ENCODE measurements at places on chromosomes 7 and 10. TPM values are rescaled to one million over a fixed set of nuclear protein-coding genes. Genes with fewer than 3 reads are reported as not detected.

GRCh38 chr7:41197769-41198168, 505.1 kb downstream of the INHBA start:
- DNase-seq = no peak

- DNase-seq = no peak
Measured at GRCh38 chr7:16422103-16422435, 731 bp upstream of the CRPPA start.

Gene SFRP5
- total RNA-seq = 1.6 TPM

DNA sequence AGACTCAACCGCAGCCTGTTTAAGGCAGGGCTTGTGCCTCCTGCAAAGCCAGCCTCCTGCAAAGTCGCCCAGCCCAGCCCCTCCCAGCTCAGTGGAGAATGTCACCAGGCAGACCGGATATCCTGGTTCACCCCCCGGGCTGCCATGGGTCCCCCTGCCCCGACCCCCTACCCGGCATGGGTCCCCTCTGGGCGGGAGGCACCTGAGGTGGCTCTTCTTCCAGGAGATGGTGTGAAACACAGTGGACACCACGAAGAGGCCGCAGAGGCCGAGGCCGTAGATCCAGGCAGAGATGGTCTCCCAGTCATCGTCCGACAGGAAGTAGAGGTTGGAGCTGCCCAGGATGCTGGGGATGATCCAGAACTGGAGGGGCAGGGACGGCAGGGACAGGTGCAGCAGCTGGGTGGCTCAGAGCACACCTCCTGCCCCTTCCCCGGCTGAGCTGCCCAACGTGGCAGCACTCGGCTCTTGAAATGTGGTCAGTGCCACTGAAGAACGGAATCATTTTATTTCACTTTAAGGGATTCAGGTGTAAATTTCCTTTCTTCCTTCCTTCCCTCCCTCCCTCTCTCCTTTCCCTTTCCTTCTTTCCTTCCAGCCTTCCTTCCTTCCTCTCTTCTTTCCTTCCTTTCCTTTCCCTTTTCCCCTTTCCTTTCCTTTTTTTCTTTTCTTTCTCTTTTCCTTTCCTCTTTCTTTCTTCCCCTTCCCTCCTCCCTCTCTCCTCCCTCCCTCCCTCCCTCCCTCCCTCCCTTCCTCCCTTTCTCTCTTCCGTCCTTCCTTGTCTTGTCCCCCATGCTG, 36.7 kb upstream of the RADIL start:
- DNase-seq = no peak

DNA sequence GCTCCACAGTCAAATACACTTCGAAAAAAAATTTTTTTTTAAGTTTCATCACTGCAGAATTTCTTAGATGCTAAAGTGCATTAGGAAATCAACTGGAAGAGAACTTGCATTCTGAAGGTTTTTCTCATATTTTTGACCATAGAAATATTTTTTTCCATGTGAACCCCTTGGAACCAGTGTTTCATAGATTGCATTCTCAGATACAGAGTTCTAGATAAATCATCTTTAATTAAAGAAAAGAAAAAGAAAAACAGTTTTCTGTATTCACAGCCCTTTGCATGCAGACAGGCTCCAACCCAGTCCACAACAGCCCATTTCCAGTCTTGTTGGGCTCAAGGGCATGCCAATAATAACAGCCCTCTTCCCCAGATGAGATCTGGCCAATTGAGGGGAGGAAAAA, 75.5 kb upstream of the RPA3 start:
- DNase-seq = no peak

- DNase-seq = no peak
Measured at GRCh38 chr10:86648704-86649427, 5.5 kb upstream of the OPN4 start.

Gene INA
- not detected for total RNA-seq

DNA sequence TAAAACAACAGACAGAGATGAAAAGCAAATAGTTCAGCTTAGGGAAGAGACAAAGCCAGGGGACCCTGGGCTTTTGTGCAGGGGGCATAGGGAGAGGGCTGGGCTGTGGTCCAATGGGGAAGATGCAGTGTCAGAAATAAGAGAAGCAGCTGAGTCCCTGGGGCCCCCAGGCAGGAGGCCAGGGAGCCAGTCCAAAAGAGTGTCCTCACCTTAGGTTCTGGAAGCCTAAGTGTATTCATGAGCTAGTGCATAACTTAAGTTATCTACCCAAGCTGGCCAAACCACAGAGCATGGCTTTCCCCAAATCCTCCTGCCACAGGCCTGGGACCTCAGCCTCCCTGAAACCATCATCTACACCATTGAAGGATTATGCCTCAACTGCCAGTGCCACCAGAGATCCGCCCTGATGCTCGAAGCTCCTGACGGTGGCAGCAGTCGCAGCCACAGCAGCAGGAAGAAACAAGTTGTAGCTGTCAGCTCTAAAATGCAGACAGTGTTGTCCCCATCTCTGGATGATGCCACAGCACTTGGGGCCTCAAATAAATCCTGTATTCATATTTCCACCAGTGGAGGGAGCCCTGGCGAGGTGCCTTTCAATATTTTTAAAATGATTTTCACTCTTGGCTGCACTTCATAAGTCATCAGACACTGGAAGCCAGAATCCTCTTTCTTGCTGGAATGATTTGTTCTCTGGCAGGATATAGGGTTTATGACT, 574.6 kb downstream of the GRID1 start:
- no peak for DNase-seq

Gene PCLO
- 0.25 TPM for total RNA-seq

DNA sequence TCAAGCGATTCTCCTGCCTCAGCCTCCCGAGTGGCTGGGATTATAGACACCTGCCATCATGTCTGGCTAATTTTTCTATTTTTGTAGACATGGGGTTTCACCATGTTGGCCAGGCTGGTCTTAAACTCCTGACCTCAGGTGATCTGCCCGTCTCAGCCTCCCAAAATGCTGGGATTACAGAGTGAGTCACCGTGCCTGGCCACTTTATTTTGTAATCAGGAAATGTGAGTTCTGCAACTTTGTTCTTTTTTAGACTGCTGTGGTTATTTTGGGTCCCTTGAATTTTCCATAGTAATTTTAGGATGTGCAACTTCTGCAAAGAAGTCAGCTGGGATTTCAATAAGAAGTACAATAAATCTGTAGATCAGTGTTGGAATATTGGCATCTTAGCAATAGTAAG, 96.8 kb downstream of the CYTH3 start:
- no peak for DNase-seq

GRCh38 chr7:110704225-110704624, 386.7 kb upstream of the LRRN3 start:
- DNase-seq = no peak

Gene SEMA3E
- total RNA-seq = 0.31 TPM

- no peak for DNase-seq
Measured at GRCh38 chr10:77455561-77455960, 182.0 kb downstream of the KCNMA1 start.

Gene CFAP58
- total RNA-seq = not detected

DNA sequence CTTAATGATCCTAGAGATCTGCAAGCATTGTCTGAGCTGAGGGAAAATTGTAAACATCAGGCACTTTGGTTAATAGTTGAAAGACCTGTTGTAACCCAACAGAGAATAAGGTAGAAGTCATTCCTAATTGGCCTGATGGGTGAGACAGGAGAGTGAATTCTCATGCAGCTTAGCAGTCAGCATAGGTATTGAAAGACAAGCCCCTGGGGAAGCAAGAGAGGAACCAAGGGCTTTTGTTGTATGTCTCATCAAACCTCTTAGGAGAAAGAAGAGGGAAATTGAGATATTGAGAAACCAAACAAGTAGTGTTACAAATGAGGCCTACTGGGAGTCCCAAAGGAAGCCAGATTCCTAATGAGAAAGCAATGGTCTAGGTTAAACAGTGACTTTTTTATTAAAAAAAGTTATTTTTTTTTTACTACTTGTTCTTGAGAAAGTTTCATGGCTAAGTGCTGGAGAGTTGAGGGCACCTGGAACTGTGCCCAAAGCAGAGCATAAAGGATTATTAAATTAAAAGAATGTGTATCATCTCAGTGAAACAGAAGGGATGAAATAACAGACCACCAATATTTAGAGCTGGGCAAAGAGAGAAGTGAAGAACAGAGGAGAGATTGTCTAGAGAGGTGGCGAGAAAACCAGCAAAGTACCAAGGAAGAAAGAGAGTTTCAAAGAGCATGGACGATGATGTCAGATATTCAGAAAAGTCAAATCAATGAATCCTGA, 168.9 kb downstream of the CDK14 start:
- no peak for DNase-seq
